ENCODE measurements at places on chromosomes 4 and X.
A peak's percentile ranks its signal among the peaks of the same experiment; 100 is the strongest.

GRCh38 chr4:111283066-111283677 lies 660.3 kb upstream of the PITX2 start:
- DNase-seq, result peak; percentile 68

DNA sequence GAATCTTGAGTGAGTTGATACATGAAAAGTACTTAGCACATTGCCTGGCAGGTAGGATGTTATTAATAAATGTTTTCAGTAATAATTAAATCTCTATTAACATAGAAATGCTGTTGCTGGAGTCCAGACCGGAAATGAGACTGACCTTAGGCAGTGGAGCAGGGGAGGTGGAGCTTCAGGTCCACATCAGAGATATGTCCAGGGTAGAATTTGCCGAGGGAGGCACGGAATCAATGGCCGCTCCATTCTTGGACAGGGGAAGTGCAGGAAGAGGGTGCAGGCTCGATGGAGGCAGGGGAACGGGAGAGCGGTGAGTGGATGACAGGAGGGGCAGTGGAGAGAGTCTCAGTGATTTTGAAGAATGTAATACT lies 107.3 kb downstream of the GATB start:
- DNase-seq, result no peak

- no peak for DNase-seq
These were observed 19.3 kb upstream of the SFRP2 start for GRCh38 chr4:153808175-153808574.

DNA sequence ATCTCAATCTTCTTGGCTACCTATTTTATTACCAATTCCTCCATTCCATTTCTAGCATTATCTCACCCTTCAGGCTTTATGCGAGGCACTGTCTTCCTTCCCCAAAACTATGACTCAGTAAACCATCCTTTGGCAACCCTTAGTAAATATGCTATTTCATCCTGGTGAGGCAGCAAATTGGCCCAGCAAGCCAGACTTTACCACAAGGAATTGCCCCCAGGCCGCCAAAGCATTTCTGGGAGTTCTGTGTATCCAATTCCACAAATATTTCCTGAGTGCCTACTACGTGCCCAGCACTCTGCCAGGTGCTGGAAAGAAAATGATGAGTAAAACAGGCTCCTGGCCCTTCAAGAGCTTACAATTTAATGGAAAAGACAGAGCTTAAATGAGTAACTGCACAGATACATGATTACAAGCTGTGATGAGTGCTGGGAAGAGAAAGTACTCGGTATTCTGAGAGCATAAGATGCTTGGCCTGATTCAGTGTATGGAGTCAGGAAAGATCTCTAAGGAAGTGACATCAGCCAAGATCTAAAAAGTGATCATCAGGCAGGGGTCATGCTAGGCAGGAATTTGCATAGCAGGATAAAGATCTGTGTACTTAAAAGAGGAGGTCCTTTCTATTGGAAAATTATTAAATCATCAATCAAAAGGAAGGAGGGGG lies 193.8 kb downstream of the ADAMTS3 start:
- DNase-seq, result peak; percentile 24

DNA sequence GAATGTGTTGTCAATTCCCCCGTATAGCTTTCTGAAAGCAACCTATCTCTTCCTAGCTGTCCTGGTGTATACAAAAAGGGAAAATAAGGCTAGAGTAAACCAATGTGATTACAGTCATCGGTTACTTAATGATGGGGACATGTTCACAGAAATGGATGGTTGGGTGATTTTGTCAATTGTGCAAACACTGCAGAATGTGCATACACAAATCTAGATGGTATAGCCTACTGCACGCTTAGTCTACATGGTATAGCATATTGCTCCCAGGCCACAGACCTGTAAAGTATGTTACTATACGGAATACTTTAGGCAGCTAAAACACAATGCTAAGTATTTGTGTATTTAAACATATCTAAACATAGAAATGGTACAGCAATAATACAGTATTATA lies 5.1 kb downstream of the DTHD1 start:
- DNase-seq, result no peak

GRCh38 chr4:69527924-69528323 lies 32.2 kb upstream of the UGT2B4 start:
- no peak for DNase-seq

GRCh38 chr4:38985410-38986100 lies 46.7 kb downstream of the TMEM156 start:
- peak; percentile 10 for DNase-seq

GRCh38 chrX:136802515-136802914 lies 21.8 kb upstream of the ARHGEF6 start:
- DNase-seq, result no peak

GRCh38 chr4:166501941-166502382 lies 628.9 kb downstream of the TLL1 start:
- DNase-seq, result peak; percentile 29

Measured in hematopoietic multipotent progenitor cell treated with erythropoietin and hydrocortisone succinate and interleukin-3 and kit ligand, for 6 days (in vitro differentiated cells).